ENCODE measurements at places on chromosomes 2 and 18.

DNA sequence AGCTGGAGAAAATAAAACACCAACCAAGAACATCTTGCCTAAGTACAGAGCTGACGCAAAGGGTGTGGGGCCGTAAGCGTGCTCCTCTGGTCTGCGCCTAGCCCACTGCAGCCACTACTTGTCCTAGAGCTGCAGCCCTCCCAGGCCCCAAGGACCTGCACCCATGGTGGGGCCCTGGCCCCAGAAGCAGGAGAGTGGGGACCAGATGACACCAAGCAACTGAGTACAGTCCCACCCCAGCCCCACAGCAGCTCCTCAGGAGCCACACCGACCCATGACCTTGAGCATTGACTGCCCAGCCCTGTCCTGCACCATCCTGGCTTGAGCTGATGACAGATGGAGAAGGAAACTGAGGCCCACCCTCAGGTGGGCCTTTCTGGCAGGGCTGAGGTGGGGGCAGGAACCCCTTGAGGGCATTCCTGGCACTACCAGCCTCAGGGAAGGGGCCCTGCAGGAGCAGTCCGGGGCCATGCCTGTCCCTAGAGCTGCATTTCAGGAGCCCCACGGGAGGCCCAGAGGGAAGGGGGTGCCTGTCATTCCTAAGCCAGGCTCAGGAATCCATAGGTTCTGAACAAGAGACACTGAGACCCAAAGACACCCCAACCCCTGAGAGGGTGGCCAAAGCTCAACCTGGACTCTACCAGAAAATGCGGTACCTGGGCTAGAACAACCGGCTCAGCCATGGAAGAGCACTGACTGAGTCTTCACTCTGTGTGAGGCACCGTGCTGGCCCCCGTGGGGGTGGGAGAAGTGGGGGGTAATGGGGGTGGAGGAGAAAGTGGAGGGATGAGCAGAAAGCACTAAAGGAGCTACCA, 4.9 kb downstream of the KIF1A start:
- DNase-seq, result no peak

DNA sequence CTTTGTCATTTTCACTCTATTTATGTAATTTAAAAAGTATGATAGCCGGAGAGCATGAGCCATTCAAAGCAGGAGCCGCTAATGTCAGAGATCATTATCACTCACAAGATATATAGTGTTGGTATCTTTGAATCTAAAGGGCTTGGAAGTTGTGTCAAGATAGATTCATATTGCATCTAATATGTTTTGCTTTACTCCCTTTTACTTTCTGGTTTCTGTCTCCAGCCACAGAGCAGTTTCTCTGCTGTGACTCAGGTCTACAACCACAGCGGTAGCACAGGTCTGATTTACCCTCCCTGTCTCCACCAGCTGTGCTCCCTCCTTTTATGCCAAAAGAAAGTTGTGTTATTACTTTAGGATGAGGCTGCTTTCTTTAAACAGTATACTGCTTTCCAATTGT, 424.0 kb downstream of the ARHGAP15 start:
- no peak for DNase-seq

- no peak for DNase-seq
These were observed 19.3 kb upstream of the CHMP1B start for GRCh38 chr18:11831921-11832320.

DNA sequence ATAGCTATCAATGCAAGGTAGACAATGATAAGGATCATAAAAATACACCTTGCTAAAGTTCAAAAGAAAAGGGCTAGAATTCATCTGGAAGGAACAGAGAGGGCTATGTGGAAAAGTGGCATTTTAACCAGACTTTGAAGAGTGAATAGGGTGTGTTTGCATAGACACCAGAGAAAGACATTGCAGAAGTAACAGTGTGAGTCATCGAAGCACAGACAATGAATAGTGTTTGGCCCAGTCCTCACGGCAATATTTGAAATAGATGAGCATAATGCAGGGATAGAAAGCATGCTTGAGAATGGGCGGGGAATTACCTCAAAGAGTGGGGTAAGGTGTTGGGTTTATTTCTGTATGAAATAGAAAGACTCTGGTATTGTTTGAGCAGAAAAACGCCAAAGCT, 24.2 kb downstream of the MYT1L start:
- no peak for DNase-seq

- DNase-seq, result no peak
These were observed 299.3 kb upstream of the GYPC start for GRCh38 chr2:126356631-126357030.

DNA sequence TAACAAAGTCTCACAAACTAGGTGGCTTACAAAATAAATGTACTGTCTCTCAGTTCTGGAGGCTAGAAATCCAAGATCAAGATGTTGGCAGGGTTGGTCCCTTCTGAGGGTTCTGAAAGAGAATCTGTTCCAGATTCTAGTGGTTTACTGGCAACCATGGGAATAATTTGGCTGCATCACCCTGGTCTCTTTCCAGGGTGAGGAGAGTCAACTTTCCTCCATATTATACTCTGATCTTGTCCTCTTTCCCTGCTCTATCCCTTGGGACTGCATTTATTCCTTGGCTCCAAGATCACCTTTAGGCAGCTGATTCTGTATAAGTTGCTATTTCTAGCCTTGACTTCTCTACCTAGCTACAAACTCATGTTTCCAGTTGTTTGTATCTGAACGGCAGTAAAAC, 35.2 kb downstream of the SLC40A1 start:
- no peak for DNase-seq

DNA sequence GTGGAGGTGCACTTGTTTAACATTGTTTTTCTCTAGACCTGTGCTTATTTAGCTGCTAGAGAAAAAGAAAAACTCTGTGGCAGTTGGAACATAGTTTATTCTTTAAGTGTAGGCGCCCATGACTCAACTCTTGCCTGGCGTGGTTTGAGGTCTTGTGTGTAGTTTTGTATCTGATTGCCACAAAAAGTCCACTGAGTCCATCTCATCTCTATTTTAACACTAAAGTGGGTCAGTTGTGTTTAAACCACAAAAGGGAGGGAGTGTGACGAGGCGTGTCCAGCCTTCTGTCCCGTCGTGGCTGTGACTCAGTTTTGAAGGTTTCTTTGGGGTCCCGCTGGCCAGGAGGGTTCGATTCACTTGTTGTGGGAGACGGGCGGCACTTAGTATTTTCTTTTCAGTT, 15.3 kb upstream of the UGT1A9 start:
- no peak for DNase-seq

DNA sequence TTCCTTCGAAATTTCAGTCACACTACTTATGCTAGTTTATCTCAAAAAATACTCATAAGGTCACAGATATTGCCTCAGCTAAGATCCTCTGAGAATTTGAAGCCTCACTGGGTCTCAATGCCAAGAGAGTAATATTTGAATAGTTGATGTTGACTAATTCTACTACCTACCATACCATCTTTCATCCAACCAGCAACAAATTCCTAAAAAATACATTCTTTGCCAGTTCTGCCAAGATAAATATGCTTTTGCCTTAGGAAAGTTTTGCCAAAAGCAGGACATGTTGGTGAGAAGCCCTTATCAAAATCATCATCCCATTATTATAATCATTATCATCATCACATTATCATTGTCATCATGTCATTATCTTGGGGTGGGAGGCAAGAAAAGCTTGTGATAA, 544.6 kb upstream of the ZEB2 start:
- DNase-seq, result no peak

DNA sequence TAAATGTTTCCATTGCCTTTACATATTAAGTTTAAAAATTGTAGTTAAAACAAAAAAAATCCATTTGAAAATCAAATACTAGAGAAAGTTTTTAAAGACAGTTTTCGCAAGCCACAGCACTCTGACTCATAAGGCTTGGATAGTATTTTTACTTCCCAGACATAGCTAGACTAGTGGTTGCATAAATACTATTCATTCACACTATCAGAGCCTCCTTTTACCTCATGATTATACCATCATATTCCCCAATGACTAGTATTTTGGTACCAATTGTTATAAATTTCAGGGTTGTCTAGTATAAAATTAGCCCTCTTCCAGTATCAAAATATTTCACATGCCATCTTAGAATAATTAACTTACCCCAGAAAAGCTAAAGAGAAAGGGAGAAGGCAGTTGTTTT, 393.5 kb downstream of the ERBB4 start:
- no peak for DNase-seq

GRCh38 chr18:7568426-7568825, 1.3 kb downstream of the PTPRM start:
- DNase-seq, result peak; percentile 72

- DNase-seq, result no peak
These were observed 86.4 kb upstream of the MCFD2 start for GRCh38 chr2:47002031-47002430.

DNA sequence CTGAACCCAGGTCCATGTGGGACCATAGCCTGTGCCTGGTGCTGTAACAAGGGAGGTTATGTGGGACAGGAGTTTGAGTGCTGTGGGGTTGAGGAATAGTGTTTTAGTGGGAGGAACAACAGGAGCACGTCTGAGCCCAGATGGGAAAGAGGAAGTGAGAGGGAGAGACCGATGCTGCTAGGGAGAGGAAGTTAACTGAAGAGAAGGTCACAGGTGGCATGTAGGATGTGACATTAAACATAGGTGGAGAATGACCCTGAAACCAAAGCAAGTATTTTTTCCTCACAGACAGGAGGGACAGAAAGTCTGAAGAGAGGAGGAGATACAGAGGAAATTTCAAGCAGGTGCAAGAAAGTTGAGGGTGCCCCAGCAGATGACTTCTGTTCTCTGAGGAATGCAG, 87.8 kb downstream of the ACOXL start:
- no peak for DNase-seq

DNA sequence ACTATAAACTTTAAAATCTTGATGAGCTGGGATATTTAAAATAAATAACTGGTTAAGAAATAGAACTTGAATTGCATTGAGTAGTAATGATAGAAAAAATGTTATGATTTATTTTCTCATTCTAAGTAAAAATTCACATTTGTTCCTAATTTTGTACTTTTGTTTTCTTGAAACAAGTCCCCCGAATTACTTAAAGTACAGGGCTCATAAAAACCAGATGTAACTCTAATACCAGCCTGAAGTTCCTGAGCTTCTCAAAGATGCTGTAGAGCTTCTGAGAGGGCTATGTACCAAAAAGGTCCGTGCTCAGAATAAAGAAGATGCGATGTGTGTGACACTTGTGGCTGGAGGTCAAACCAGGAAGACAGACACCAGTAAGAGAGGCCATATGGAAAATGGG, 116.1 kb upstream of the TACR1 start:
- no peak for DNase-seq

DNA sequence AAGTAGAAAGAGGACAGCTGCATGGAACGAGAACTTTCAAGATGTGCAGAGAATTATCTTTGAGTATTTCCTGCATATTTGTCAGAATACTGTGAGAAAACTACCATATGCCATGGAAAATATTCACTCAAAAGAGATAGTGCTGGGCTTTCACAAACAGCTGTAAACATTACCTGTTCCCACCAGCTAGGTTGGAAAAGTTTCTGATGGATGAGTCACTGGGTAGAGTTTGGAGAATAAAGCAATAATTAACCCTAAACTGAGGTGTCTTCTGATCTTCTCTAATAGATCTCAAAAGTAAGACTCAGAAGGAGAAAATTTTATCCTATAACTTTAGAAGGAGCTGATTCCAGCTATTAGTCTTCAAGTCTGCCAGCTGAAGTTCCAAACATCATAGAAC, 3.9 kb upstream of the FSIP2 start:
- no peak for DNase-seq

- DNase-seq, result no peak
These were observed 205.3 kb upstream of the SLC14A2 start for GRCh38 chr18:45409971-45410370.

- DNase-seq, result no peak
These were observed 478.4 kb downstream of the BCL11A start for GRCh38 chr2:60075048-60075447.

Data from renal cortex interstitium (tissue), 15 donors.